Neuronal stem cell (in vitro differentiated cells): ENCODE measurements at places on chromosomes 3 and 15.

DNA sequence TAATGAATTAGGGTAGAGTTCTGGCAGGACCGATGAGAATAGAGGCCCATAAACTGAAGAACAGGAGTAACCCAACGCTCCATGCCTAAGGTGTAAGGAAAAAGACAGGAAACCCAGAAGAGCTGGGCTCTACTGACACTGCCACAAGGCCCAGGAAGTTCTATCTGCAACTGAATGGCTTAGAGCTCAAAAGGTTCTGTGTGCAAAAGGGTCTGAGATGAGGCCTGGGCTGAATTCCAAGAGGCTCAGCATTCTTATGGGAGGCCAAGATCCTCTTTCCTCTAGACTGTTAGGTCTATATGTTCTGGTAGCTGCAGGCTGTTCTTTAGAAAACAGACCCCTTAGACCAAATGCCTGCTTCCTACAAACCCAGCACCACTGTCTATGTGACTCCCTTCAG, 30.5 kb upstream of the PRSS50 start:
- no peak for DNase-seq

- DNase-seq, result no peak
These were observed 1016.6 kb upstream of the CADM2 start for GRCh38 chr3:83941990-83942745.

DNA sequence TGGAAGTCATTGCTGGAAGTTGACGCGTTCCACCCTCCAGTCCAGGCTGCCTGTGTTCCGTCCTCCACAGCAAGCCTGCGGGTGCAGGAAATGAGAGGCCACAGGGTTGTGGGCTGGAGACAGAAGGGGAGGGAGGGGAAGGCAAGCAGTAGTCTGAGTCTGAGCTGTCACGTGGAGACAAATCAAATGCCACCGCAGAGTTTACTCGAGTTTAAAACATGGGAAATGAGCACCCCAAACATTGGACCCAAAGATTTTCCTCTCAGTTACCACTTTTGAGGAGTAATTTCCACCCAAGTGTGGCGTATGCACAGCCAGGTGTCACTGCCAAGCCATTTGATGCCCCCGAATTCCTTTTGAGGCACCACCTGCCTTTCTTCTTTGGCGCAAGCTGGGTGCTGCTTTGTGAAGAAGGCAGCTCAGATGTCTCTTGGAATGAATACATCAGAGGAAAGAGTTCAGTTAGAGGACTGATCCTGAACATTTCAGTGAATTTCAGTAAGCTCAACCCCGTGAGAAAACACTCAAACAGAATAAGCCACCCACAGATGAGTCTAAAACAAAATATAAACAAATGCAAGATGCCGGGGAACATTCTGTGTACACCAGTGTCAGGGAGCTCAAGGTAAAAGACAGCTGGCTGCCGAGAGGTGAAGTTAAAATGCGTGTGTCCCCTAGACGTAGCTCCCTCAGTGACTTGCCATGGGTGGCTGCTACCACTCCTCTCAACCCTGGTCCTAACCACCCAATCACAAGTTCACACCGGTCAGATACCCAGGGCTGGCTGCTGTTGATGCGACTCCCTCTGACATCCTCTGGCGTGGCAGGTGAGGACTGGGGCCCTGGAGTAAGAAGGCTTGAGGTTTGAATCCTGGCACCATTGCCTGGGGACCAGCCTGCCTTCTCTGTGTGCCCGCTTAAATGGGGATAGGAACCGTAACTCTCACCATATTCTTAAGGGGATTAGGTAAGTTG, 203.8 kb downstream of the UACA start:
- no peak for DNase-seq

GRCh38 chr3:126512916-126513650, 4.5 kb downstream of the UROC1 start:
- DNase-seq, result no peak

DNA sequence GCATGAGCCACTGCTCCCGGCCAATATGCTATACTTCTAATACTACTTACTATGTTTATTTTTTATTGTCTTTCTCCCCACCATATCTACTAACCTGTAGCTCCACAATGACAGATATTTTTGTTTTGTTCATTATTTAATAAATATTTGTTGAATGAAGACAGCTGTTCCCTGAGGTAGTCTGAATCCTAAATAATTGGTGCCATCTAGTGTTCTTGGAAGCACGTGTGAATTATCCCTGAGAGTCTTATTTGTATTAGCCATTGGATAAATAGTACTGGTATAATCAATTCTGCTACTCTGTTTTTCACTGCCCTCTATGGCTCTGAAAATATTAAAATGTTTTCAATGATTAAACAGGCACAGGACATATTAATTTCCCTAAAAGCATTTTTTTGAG, 5.6 kb upstream of the APPL1 start:
- DNase-seq, result no peak

DNA sequence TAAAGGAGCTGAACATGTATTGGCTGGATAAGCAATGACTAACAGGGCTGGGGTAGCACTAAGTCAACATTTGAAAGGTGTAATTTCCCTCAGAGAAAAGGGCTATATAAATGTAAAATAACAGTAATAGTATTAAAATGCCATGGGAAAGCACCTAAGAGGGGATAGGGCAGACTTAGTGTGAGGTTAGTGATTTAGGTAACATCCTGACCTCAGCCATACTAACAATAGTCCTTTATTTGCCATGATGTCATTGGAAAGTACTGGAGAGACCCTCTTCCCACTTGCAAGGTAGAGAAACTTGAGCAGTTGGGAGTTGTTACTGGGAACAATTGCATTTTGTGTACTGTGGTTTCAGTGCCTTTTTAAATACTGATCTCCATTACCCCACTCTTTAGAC, 103.4 kb downstream of the LSAMP start:
- DNase-seq, result no peak

DNA sequence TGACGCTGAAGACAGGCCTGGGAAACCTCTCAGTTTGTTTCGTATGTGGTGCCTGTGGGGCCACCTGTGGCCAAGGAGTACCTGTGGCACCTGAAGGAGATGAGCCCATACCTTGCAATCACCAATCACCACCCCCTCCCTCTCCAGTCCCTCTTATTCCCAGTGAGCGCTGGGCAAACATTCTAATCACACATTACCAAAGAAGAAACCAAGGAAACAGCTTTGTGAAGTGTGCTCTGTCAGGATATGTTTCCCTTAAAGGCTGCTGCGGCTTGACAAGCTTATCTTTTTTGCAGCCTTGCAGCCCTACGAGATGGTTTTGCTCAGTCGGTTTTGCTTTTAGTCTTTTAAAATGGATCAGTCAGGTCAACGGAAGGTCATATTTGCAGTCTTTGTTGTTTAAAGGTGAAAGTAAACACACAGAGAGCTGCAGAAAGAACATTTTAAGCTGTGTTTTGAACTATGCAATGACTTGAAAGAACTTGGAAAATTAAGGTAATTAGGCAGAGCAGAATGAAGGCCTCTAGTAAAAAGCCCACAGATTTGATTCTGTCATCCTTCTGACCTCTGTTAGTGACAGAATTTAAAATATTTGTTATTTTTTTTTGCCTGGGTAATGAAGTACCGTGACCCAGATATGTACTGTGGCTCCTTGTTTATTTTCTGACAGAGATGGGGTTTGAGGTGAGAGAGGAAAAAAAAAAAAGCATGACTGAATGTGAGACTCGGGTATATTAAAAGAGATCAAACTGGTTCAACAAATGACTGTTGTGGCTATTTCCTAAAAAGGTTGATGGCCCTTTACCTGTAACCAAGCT, 461.4 kb downstream of the NSUN3 start:
- no peak for DNase-seq

GRCh38 chr15:47820057-47820746, 102.9 kb downstream of the SEMA6D start:
- DNase-seq, result peak; percentile 21

- peak; percentile 36 for DNase-seq
These were observed 165.0 kb downstream of the ABHD5 start for GRCh38 chr3:43855674-43856299.

DNA sequence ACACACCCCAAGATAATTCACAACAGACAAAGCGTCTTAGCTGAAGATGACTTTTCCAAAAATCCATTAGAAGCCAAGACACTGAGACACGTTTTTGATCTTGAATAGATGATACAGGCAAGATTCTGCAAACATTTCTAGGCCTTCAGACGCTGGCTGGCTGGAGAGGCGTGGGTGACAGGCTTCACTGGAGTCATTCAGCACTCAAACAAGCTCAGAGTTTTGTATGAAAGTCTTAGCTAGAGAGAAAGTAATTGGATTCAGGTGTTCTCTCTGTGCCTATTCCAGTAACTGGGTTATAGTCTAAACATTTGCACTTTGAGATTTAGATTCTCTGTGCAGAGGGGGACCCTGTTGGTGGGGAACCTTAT, 147.7 kb upstream of the BHLHE40 start:
- no peak for DNase-seq

DNA sequence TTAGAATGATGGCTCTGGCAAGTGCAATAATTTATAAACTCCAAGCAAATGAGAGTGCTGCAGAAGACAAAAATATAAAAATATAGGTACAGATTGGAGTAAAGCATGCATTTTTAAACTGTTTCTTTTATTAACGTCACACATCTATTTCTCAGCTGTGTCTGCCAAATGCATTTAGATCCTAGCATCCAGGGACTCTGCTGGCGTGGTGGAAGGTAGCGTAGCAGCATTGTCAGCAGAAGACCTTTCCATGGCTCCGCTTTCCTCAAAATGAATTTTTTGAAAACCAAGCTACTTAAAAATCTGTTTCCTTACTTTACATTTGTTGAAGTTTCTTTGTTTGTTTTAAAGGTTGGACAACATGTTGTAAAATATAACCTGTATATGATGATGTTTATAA, 16.3 kb upstream of the ATP10A start:
- DNase-seq, result no peak

GRCh38 chr3:32336113-32336498, 55.5 kb upstream of the CMTM7 start:
- DNase-seq, result no peak
